ENCODE measurements at places on chromosomes 3 and 15. TPM values are rescaled to one million over a fixed set of nuclear protein-coding genes. Genes with fewer than 3 reads are reported as not detected.
A peak's percentile ranks its signal among the peaks of the same experiment; 100 is the strongest.

SLC27A2 gene
- total RNA-seq = 9.8 TPM

PTX3 gene
- total RNA-seq = 0.27 TPM

FSIP1 gene
- 0.36 TPM for total RNA-seq

OIP5 gene
- 13.5 TPM for total RNA-seq

ARL6IP5 gene
- total RNA-seq = 74.2 TPM

IL20RB gene
- total RNA-seq = 1.2 TPM

STX19 gene
- not detected for total RNA-seq

TOPAZ1 gene
- not detected for total RNA-seq

ATXN7 gene
- total RNA-seq = 25.9 TPM

DNA sequence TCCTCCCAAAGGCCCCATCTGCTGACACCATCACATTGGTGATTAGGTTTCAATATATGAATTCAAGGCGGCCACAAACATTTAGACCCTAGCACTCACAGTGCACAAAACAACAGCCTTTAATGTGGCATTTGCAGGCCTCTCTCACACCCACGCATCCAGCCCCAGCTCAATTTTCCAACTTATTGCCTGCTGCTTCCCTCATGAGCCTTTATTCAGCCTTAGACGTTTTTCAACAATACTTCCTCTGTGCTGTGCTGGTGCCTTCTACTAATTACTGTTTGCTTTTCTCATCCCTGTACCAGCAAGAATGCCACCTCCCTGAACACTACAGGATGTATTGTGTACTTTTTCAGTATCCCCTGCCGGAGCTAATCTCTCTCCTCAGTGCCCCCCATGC, 334.6 kb downstream of the GABRB3 start:
- no peak for DNase-seq

- DNase-seq = no peak
These were observed 60.8 kb downstream of the GREM1 start for GRCh38 chr15:32778391-32779176.

DNA sequence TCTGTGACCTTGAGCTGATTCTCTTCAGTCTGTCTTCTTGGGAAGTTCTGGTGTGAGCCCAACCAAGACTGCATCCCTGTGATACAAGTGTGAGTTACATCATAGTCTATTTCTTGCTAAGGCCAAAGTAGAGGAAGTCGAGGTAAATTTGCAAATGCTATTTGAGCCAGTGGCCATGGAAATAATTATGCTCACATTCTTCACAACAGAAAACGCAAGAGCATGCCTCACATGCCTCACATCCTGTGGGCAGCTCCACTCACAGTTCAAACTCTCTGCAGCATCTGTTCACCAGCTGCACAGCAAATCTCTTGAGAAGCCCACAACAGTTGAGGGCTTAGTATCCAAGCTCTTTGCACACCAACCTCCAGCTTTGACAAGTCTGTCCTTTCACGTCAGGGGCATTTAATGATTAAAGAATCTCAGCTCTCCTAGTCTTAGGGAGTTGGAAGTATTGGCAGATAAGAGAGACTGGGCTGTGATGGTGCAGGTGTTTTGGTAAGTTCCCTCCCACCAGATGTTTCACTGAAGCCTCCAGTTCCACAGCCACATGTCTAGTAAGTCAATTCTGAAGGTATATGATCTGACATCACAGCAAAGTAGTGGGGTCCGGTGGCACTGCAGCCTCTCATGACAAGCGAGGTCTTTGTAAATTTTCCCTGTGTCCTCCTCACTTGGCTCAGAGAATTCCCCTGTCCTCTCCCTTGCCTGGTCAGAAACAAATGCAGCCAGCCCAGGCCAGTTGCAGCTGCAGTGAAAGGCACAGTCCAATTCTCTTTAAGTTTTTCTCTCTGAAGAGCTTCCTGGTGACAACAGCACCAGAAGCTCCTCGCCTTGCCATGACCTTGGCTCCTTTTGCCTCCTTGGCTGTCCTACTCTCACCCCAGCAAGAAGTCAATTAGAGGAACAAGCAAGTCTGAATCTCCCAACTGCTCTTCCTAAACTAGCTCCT, 166.1 kb downstream of the SSR3 start:
- peak; percentile 24 for DNase-seq

DNA sequence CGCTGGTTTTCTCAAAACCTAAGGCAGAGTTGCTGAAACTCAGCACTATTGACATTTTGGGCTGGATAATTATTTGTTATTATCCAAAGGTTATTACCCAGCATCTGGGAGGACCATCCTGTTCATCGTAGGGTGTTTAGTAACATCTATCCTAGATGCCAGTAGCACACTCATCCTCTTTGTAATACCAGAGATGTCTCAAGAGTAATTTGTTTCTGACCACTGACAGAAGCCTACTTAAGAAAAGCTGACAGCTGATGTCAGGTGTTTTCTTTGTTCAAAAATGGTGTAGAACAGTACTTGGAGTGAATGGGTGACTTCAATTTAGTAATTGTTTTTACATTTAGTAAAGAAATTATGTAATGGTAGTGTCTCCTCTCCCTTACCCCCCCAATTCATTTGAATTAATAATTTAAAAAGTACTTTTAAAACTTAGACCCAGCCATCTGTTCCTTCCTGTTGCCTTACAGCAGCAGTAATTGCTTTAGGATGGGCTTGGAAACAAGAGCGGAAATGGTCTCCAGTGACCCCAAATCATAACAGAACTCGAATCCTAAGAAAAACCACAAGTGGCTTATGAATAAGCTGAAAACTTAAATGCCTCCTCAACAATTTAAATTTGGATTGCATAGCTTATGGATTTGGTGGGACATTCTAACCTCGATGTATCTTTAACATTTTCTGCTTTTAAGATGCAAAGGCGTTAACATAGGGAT, 105.4 kb downstream of the PTPRG start:
- DNase-seq = no peak

DNA sequence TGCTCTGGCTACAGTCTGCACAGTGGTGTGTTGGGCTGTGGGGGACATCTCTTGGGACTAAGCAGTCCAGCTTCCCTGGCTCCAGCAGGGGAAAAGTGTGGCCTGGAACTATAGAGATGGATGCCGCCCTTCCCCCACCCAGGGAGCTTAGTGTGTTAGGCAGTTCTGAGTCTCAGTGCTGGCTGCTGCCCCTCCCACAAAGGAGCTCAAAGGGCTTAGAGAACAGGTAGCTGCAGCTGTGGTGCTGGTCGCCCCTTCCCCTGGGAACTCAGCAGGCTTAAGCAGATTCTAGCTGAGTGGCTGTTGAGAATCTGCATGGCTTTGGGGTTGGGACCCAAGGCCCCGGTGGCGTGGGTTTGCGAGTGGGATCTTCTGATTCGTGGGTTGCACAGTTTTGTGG, 190.8 kb downstream of the PDCD6IP start:
- DNase-seq = no peak

- no peak for DNase-seq
These were observed 500.6 kb downstream of the SI start for GRCh38 chr3:164577667-164578210.

- DNase-seq = no peak
These were observed 83.5 kb upstream of the PLCL2 start for GRCh38 chr3:16801223-16801622.

DNA sequence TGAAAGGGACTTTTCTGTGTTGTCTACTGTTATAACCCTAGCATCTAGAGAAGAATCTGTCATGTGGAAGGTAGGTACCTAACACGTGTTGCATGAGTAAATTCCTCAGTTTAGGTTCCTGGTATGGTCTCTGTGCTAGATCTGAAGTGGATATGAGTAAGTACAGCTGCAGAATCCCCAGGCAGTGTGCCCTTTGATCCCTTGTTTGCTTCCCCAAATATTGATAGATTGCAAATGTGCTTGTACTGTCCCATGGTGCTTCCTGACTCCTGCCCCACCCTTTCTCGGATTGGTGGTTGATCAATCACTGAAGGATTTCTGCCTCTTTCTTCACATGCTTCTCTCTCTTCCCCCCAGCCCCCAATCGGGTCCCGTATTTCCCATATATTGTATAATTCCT, 450.4 kb downstream of the UNC13C start:
- DNase-seq = no peak

- no peak for DNase-seq
These were observed 215.8 kb upstream of the CADM2 start for GRCh38 chr3:84742915-84743425.

GRCh38 chr15:33124811-33125210, 69.7 kb downstream of the FMN1 start:
- no peak for DNase-seq

DNA sequence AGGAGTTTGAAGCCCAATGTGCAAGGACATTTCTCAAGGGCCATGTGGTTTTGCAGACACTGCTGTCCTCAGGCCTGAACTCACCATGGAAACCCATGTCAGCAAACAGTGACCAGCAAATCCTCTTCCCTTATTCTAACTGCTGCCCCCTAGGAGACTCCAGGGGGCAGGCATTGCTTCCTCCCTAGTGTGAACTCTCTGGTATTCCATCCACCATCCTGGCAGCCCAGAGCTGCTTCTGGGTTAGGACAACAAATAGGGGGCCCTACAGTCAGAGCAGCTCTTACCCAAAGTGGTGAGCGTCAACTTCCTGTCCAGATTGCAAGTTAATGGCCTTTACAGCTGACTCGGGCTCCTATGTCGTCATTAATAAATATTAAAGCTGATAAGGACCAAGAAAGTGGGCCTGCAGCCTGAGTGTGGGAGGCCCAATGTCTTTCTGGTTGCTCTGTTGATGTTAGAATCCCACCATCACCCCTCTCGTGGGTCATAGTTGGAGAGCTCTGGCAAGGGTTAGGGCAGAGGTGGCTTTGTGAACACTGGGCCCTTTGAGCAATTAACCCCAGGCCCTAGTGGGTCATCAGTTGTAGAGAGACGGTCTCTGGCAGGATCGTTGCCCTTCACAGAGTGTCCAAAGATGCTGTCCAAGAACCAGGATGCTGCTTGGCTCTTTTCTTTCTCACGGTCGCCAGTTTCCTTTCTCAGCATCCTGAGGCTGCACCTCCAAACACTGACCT, 41.5 kb downstream of the TGM4 start:
- DNase-seq = no peak
